ENCODE measurements at places on chromosomes 5 and 9. TPM values are rescaled to one million over a fixed set of nuclear protein-coding genes. Genes with fewer than 3 reads are reported as not detected.

Gene TPM2
- total RNA-seq: 29.8 TPM

Gene UTP15
- total RNA-seq: 9.4 TPM

DNA sequence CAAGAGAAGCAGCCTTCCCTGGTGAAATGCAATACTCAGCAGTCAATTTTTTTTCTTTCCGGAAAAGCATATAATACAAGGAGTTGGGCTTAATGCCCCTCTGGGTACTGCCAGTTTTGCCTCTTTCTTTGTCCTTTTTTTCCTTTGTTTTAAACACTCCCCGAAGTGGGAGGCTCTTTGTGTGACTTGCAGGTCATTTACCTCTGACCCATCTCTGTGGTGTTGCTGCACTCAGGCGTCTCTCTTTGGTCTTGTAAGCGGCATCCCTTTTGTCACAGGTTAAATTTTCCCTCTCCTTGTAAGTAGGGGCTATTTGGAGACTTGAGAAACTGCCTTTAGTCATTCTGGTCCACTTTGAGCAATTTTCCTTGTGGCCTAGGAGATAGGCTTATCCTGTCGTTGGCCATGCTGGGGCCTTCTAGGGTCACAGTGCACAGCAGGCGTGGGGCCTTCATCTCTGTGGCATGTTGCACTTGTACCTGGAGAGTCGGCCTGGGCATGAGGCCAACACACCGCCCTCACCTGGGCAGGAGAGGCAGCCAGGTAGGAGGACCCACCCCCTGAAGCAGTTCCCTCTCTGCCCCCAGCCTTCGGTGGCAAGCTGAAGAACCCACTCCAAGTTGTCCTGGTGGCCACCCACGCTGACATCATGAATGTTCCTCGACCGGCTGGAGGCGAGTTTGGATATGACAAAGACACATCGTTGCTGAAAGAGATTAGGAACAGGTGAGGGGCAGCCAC is 27.7 kb upstream of the CTSL start:
- no peak for DNase-seq

DNA sequence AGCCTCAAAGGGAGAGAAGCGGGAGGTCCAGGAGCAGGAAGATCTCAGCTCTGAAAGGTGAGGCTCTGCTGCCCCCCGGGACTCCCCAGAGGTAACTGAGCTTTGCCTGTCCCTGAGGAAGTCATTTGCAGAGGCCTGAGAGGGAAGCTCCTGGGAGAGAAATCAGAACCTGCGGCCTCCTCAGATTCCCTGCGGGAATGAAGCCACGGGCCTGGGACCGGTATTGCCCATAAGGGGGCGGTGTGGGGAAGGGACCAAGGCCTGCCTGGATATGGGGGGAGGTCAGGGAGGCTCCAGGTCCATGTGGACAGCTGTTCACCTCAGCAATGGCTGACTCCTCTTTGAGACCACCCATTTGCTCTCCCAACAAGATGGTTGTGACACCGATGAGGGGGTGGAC is 1.3 kb downstream of the SPATA31E1 start:
- peak; percentile 25 for DNase-seq

DNA sequence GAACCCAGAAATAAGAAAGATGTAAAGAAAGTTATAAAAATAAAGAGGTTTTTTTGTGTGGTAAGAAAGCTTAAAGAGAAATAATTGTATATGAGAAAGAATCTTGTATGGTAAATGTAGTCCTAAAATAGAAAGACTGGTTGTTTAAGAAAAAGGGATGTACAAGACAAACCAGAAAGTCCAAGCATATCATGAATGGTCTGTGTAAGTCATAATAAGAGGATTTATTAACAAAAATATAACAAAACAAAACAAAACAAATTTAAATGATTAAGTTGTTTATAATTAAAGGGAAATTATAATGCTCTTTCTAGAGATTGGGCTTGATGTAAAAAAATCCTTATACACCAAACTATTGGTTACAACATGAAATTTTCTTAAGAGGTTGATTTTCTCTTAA is 590.4 kb upstream of the PTGER4 start:
- DNase-seq: no peak
